ENCODE measurements at places on chromosomes 5 and 9.

GRCh38 chr9:2354856-2355696 lies 266.5 kb upstream of the VLDLR start:
- no peak for DNase-seq

GRCh38 chr9:71678999-71679398 lies 89.3 kb downstream of the CEMIP2 start:
- no peak for DNase-seq

- no peak for DNase-seq
Measured at GRCh38 chr9:136052472-136052880, 42.6 kb downstream of the NACC2 start.

DNA sequence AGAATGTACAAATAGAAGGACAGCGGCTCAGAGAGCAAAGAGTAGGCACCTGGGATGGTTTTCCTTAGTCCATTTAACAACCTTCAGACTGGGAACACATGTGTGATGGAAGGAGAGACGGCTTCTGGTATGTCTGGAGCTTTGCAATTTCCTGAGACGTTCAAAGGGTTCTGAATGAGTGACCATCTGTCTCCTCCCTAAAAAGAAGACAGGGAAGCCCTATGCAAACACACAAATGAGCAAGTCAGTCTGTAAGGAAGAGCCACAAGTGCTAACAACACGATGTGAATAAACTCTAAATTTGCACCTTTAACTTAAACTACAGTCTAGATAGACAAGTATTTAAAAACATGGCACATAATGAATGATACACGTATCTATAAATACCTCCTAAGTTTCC lies 391.0 kb downstream of the ICE1 start:
- no peak for DNase-seq

DNA sequence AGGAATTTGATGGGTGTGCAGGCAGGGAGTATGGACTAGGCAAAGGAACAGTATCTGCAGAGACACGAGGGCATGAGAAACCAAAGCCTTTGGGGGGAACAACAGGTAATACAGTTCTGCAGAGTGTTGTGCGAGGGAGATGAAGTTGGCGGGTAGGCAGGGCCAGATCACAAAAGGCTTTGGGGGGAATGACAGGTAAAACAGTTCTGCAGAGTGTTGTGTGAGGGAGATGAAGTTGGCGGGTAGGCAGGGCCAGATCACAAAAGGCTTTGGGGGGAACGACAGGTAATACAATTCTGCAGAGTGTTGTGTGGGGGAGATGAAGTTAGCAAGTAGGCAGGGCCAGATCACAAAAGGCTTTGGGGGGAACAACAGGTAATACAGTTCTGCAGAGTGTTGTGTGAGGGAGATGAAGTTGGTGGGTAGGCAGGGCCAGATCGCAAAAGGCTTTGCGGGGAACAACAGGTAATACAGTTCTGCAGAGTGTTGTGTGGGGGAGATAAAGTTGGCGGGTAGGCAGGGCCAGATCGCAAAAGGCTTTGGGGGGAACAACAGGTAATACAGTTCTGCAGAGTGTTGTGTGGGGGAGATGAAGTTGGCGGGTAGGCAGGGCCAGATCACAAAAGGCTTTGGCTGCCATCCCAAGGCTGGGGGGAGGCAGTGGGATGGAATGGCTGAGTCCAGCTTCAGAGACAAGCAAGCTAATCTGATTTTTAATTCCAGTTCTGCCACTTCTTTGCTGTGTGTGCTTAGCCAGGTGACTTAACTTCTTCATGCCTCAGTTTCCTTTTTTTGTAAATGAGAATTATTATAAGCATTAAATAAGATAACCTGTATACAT lies 33.0 kb downstream of the FRMPD1 start:
- DNase-seq = no peak
